ENCODE measurements at places on chromosomes 12 and 14. TPM values are rescaled to one million over a fixed set of nuclear protein-coding genes. Genes with fewer than 3 reads are reported as not detected.

The BEST3 gene
- total RNA-seq = not detected

The OR10P1 gene
- total RNA-seq = not detected

The RFC5 gene
- total RNA-seq = 29.3 TPM

DNA sequence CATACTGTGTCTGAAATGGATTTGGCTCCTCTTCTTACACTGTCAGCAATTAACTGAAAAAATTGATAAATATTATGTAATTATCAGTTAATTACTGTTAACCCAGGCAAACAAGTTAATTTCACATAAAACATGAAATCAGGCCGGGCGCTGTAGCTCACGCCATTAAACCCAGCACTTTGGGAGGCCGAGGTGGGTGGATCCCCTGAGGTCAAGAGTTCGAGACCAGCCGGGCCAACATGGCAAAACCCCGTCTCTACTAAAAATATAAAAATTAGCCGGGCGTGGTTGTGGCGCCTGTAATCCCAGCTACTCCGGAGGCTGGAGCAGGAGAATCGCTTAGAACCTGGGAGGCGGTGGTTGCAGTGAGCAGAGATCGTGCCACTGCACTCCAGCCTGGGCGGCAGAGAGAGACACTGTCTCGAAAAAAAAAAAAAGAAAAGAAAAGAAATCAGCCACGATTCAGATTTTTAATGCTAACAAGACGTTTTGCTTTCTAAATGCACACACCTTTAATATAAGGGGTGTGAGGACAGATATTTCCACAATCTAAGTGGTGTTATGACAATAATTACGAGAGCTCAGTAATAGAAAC lies 473 bp upstream of the TMEM19 start:
- no peak for DNase-seq

The SRGAP1 gene
- total RNA-seq = 0.96 TPM

Measured in GM12878 (cell line).